ENCODE measurements at places on chromosomes 6 and 20.

- DNase-seq: no peak
Measured at GRCh38 chr20:16258766-16259165, 314.5 kb downstream of the KIF16B start.

DNA sequence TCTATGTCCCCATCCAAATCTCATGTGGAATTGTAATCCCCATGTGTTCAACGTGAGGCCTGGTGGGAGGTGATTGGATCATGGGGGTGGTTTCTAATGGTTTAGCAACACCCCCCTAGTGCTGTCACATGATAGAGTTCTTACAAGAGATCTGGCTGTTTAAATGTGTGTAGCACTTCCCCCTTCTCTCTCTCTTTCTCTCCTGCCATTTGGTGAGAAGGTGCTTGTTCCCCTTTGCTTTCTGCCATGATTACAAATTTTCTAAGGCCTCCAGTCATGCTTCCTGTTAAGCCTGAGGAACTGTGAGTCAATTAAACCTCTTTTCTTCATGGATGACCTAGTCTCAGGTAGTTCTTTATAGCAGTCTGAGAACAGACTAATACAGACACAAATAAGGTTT, 165.4 kb downstream of the OGFRL1 start:
- DNase-seq: no peak

DNA sequence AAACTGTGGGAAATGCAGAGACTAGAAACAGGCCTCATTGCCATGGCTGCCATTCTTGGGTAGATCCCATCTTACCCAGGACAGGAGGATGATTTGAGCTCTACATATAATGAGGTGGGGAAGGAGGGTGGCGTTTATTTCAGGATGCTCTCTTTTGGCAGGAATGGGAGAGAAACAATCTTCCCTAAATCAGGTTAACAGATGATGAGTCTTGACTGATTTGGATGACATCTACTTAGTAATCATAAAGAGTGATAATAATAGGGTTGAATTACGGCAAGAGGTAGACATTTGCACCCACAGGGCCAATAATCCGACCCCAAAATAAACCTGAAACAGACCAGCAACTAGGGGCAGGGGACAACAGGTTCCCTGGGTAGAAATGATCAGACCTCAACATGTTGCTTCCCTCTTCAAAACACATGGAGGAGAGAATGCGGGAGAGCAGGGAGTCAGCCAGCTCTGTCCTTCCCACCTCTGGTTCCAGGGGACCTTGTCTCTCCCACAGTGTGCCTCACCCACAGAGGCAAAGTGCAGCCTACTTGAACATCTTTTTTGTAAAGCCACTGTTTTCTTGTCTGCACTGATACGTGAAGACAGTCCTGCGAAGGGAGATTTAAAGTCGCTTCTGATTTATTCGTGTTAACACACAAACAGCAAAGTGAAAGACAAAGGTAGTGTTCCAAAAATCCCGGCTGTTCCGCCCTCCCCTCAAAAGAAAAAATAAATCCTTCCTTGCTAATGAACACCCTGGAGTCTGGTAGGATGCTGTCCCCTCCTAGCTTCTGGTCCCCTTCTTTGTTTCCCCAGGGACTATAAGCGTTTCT, 3.9 kb downstream of the FOXQ1 start:
- DNase-seq: no peak

DNA sequence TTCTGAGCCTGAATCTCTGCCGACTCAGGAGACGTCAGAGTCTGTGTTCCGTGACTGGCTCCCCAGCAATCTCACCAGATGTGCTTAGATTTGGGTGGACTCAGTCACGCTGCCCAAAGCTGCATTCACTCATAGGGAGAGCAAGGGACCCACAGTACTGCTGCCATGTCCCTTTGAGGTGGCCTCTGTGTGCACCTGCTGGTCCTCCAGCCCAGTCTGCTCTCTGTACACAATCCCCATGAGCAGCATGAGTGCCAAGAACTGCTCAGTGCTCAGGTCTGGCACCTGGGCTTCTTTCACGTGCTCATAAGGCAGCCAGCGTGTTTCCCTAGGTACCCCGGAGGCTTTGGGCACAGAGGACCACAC, 44.2 kb upstream of the TIAM2 start:
- no peak for DNase-seq

DNA sequence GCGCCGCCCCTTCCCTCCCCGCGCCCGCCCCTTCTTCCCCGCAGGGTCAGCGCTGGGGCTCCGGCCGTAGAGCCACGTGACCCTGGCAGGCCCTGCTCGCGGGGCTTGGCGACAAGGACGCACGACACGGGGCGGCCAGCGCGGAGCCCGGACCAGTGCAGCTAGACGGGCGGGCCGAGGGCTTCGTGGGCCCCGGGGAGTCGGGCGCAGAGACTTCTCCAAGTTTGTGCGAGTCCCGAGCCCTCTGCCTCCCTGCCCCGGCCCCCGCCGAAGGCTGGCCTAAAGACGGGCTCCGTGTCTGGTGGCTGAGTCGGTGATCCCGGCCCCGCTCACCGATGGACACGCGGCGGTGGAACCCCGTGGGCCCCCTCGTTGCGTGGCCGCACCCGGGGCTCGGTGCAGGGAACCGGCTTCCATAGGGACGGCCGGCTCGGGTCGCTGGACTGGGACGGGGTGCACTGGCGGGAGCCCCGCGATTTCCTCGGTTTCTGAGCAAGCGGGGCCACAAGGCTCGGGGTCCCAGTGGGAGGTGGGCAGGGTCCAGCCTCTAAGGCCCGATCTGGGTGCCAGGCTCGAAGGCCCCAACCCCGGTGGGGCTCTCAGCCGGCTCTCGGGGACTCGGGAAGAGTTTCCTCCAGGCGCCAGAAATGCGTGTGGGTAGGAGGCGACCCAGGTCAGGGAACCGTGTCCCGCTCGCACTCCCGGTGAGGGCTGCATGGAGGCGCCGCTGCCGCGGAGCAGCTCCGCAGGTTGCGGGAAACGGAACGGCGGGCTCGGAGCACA, 452 bp upstream of the GATA5 start:
- peak; percentile 10 for DNase-seq

GRCh38 chr6:139265512-139266190, 26.1 kb downstream of the TXLNB start:
- DNase-seq: no peak

DNA sequence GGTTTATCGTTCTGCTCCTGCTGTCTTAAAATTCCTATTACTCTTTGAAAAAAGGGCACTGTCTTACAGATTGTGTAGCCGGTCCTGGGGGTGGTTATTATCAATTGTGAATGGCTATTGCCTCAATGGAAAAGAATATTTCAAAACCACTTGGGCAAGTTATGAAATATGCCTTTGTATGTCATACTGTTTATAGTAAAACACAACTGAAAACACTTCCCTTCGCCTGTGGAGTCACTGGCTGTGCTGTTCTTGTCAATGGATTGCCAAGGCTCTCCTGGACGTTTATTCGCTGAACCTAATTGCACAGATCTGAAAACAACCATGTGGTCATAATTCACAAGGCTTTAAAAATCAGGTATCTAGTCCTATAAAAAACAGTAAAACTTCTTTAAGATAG, 47.8 kb upstream of the TAGAP start:
- no peak for DNase-seq

DNA sequence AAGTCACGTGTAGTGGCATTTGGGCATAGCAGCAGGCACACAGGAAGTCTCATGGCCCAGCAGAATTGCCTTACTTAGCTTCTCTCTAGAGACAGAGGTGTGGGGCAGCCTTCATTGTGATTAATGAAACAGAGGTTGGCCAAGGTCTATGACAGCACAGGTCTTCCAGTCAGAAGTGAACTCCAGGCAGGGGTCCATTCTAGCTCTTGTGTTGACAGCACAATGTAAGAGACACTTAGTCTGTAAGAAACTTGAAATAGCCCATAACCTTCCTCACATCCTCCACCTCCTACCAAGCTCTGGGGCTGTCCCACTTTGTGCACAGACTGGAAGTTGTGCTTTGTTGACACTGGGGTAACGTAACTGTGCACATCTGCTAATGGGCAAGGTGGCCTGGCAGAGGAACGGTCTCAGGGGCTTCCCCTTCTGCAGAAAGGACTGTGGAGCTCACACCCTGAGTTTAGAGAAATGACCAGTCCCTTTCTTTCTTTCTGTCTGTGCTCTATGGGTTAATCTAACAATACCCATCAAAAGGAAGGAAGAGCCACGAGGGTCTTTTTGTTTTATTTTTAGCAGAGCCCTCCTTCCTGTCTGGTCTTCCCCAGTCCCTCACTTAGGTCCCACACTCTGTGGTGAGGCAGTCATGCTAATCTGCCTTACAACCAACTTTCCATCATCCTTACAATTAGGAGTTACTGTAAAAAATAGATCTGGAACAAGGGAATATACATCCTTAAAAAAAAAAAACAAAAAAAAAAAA, 35.6 kb upstream of the TAGAP start:
- no peak for DNase-seq

GRCh38 chr20:47493963-47494293, 7.8 kb upstream of the NCOA3 start:
- DNase-seq: no peak

- no peak for DNase-seq
Measured at GRCh38 chr20:42739683-42740082, 450.0 kb downstream of the PTPRT start.

DNA sequence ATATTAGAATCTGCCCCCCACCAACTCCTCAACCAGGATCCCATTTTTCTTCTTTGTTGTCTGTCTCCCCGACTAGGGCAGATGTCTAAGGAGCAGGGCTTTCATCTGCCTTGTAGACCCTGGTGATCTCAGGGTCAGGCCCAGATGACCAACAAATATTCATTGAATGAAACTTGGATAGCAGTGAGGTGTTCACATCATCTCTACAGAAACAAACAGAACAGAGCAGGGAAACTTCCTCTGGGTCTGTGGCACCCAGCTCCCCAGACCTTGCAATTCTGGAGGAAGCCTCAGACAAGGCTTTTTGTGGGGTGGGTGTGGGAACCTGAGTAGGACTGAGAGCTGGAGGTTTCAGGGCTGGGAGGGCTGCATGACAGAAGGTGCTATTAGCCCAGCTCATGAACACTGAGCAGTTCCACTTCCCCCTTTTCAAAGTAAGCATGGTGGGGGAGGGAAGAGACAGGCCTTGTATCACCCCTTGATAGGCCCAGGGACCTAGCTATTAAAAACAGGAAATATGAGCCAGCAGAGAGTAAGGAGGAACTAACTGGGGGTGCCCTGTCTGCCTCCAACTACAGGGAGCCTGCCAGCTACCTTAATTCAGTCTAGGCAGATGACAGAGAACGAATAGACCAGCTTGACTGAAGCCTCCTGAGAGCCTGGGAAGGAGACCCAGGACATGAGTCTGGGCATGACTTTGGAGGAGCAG, 37.3 kb upstream of the TOP1 start:
- DNase-seq: no peak

- DNase-seq: no peak
Measured at GRCh38 chr6:149470948-149471347, 13.9 kb downstream of the ZC3H12D start.

DNA sequence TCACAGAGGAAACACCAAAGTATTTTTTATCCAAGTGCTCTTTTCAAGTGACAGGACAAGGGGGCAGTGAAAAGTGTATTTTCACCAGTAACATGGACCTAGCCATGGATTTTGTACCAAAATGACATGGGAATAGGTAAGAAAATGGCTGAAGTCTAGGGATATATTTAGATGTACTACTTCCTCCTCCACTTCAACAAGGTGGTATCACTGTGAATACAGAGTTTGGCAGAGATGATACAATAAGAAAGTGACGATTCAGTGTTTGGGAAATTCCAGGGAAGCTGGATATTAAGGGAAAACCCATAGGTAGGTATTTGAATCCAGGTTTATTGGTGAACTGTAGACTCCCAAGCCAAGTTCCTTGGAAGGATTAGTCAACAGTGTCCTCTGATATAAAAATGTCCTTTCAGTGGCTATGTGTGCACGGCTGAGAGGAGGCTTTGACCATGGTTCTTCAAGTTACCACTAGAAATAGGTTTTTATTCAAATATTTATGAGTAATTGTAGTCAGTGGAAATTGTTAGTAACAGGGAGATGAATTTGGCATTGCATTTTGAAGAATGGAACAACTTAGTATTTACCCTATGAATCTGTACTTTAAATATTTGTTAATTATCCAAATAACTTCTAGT, 356.0 kb upstream of the CITED2 start:
- DNase-seq: no peak

- DNase-seq: peak; percentile 65
Measured at GRCh38 chr20:50191065-50191543, 474 bp downstream of the CEBPB start.

DNA sequence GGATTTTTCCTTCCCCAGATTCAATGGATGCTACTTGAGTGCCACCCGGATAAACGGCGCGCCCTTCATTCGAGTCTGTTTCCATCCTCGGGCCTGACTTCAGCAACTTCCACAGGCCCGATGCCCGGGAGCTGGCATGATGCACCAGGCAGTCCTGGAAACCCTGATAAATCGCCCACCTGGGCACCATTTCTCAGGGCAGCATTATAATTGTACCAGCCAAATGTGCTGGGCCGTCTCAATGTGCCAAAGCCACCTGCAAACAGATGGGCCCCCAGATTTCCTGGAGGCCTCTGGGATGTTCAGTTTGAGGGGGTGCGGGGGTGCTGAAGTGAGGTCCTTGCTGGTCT, 65.8 kb downstream of the NOL4L start:
- no peak for DNase-seq

DNA sequence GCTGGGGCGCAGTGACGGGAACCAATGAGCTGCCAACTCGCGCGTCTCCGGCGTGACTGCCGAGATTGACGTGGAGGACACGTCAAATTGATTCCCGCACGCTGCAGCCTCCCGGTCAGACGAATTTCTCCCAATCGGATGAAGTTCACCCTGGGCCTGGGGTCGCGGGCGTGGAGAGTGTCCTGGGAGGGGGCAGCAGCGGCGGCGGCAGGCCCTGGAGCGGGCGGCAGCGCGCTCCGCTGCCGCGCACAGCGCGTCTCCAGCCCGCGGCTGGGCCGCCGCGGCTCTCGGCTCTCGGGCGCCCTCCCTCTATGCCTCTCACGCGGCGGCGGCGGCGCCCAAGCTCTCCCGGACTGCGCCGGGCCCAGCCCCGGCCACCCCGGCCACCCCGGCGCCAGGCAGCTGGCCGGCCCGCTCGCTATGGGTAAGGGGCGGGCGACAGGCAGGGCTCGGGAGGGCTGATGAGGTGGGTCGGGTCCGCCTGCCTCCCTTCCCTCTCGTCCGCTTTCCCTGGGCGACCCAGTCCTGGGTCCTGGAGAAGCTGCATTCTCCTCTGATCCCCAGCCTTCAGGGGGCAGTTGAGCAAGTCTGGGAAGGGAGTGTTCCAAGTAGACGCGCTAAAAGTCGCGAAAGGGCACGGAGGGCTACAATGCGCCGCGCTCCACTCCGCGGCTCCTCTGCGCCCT, at the start of gene PAX1:
Gene PAX1 (plus strand): TSS at position 90 of the 686 bp plus-strand sequence. CDS start 49 bp downstream, at position 139.
- no peak for DNase-seq

DNA sequence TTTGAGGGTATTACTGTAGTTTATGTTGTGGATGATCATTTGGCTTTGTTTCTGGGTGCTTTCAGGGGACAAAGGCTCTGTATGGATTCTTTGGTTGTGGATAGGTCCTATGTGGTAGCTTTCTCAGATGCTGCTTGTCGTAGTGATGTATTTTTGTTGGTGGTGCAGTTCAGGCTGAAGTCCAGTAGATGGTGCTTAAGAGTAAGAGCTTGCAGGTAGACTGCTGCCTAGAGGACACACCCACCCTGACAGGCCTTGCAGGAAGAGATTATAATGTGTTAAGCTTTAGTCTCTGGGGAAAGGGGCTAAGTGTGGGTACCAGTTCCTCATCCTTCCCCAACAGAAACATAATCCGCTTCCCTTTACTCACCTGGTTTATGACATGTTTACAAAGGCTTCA, 62.6 kb upstream of the ADGRB3 start:
- DNase-seq: no peak
